ENCODE measurements at places on chromosomes 6 and 20.

DNA sequence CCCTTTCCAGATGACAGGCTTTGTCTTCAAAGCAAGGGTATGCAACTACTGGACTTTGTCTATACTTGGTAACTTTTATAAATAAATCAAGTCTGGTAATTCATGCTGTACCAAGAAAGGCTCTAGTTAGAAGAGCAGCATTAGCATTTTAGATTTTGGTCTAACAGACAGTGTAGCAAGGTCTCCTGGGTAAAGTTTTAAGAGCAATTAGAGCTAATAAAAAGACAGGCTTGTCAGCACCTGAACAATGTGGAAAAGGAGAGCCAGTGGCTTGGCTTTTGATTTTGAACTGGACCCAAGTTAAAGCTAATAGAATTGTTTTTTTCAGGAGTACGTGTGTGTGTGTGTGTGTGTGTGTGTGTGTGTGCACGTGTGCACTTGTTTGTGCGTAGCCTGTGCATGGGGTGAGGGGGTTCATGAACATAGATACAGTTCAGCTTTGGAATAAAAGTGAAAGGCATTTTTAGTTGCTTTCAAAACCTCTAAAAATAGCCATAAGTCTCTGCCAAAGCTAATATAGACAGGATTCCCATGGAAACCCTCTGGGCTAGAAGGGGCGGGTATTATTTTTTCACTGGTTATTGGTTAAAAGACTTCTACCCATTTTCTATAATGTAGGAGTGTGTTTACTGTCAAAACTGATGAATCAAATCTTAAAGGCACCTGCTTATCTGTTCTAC is 138.4 kb downstream of the KCNQ5 start:
- no peak for DNase-seq

DNA sequence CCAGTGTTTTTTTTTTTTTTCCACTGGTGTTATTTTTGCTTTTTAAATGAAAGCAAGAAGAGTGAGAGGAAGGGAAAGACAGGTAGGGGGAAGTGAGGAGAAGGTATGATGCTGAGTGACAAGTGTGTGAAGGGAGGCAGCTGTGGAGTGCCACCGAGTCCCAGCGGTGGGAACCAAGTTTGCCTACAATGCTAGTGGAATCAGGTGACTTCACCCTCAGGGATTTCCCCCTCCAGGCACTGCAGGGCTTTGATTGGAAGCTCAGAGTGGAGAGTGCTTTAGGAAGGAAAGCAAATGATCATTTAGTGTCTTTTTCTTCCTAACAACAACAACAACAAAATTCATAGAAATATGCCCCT is 120.5 kb upstream of the ENPP5 start:
- no peak for DNase-seq

- DNase-seq = no peak
Observed at GRCh38 chr6:136252441-136252840, 2.3 kb upstream of the MTFR2 start.

- peak; percentile 36 for DNase-seq
Observed at GRCh38 chr20:11372876-11373790, 544.6 kb upstream of the BTBD3 start.

DNA sequence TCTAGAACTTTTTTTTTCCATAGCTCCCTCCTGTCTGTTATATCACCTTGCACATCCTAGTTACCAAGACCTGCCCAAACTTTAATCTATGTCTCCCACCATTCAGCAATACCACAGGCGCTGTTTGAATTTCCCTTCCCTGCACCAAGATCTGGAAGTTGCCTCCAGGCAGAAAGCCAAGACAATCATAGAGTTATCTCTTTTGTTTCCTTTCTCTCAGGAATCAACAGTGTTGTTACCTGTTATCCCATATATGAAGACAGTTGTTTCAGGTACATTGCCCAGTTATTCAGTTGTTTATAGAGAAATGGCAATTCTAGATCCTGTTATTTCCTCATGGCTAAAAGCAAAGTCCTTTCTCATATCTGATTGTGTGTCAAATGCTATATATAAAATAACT is 63.2 kb downstream of the PDSS2 start:
- no peak for DNase-seq

DNA sequence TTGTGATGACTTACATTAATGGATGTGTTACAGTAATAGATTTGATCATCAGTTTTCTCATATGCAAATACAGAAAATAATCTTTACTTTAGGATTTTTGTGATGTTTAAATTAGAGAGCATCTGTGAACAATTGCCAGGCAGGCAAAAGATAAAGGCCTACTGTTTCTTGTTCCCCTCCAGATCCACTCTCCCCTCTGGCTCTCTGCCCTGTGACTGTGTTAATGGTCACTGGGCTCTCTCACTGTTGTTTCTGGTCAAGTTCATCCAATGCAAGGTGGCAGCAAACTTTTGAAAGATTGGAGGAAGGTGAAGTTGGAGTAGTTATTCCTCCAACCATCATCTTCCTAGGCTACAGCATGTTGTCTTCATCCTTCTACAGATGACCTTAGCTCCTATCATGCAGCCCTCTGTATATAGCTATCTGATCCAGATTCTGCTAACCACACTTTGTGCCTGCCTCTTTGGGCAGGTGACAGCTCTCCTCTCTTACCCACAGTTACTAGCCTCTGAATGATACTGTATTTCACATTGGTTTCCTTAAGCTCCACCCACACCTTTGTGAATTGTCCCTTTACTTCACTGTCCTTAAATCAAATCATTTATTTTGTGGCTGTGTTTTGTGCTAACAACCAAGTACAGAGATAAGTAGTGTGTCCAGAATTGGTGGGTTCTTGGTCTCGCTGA is 48.9 kb upstream of the ARG1 start:
- no peak for DNase-seq

DNA sequence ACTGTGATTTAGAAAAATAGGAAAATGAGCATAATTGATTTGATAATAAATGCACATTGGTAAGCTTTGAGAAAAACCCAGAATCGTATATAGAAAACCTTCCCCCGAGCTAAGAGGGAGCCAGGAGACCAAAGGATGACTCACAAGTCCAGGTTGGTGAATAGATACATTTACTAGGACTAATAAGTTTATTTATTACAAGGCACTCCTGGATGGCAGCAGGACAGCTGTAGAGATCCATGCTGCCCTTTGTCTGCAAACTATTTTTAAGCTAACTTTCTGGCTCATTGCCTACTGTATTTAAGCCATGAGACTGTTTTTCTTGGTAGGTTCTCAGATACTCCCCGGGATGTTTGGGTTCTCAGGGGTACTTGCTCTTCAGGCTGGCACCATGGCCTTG is 13.4 kb downstream of the CASP8AP2 start:
- no peak for DNase-seq

GRCh38 chr6:38118791-38119365 is 299.4 kb downstream of the ZFAND3 start:
- DNase-seq = no peak

DNA sequence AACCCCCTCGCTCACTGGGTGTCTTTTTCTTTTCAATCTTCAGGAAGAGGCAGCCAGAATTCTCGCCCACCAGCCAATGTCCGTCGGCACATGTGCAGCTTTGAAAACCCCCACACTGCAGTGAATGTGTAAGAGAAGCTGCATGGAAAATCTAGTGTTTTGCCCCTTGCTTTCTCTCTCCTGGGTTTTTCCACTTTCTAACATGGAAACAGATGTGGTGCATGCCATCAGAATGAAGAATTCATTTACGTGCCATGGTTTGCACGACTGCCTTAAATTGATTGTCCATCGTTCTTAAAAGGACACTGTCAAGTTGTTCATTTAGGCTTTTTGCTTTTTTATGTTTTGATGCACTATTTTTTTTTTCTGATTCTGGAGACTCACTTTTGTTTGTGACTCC is 117.1 kb upstream of the RAB32 start:
- no peak for DNase-seq

DNA sequence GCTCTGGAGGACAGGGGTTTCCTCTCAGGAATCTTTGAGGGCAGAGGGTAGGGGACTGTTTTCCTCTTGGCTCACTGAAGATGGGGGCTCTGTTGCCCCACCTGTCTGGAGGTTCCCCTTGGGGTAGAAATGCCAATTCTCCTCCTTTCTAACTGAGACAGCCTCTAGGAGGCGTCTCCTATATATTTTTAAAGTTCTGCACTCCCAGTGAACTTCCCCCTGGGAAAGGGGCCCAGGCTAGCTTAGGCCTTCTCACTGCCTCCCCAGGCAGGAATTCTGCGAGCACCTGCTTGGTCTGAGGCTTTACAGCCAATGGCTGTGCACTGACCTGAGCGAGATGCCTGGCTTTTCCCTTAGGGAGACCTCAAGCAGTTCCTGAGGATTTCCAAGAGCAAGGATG is 24.8 kb upstream of the SRF start:
- no peak for DNase-seq

- peak; percentile 88 for DNase-seq
Observed at GRCh38 chr6:41536795-41537758, 9.1 kb upstream of the FOXP4 start.

- DNase-seq = no peak
Observed at GRCh38 chr6:56040889-56041301, 165.5 kb upstream of the BMP5 start.

- no peak for DNase-seq
Observed at GRCh38 chr6:115540077-115540869, 520.4 kb downstream of the FRK start.

DNA sequence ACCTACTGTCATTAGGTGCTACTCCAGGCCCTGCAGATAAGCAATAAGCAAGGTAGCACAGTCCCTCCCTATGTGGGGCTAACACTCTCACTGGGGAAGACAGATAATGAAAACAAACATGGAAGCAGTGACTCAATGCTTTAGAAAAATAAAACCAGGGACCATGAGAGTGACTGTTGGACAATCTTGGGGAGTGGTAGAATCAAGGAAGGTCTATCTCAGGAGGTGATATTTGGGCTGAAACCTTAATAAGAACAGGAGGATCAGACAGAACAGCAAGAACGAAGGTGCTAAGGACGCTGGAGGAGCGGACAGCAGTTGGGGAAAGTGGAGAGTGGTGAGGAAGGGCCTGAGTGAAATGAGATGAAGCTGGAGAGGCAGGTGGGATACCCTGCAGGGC is 58.2 kb downstream of the BANF2 start:
- DNase-seq = no peak

DNA sequence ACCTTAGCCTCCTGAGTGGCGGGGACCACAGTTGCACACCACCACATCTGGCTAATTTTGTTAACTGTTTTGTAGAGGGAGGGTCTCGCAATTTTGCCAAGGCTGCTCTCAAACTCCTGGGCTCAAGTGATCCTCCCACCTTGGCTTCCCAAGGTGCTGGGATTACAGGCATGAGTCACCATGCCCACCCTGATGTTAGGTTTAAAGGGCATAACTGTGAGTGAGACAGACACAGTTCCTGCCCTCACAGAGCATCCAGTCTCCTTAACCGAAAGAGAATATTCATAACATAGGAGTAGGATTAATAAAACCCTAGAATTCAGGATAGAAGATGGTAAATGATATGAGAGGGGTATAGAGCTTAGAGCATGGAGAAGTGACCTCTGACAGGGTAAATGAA is 3.1 kb upstream of the SPATA2 start:
- no peak for DNase-seq

- DNase-seq = no peak
Observed at GRCh38 chr6:74654296-74654695, 551.6 kb downstream of the COL12A1 start.

GRCh38 chr20:24998121-24998520 is 5.6 kb upstream of the APMAP start:
- DNase-seq = no peak

DNA sequence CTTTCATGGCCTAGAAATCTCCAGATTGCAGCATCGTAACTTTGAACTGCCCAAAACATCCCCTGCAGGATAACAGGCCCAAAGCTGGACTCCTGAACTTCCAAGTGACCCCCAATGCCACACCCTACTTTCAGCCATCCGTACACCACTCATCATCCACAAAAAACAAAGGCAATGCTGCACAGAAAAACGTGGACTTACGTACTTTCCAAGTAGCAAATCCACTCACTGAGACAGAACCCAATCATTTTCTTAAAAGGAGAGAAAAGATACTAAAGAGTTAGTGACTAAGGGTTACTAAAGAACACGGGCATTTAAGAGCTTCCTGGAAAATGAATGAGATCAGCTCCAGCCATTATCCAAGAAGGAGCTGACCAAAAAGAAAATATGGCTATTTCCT is 211.0 kb downstream of the WDR27 start:
- no peak for DNase-seq

DNA sequence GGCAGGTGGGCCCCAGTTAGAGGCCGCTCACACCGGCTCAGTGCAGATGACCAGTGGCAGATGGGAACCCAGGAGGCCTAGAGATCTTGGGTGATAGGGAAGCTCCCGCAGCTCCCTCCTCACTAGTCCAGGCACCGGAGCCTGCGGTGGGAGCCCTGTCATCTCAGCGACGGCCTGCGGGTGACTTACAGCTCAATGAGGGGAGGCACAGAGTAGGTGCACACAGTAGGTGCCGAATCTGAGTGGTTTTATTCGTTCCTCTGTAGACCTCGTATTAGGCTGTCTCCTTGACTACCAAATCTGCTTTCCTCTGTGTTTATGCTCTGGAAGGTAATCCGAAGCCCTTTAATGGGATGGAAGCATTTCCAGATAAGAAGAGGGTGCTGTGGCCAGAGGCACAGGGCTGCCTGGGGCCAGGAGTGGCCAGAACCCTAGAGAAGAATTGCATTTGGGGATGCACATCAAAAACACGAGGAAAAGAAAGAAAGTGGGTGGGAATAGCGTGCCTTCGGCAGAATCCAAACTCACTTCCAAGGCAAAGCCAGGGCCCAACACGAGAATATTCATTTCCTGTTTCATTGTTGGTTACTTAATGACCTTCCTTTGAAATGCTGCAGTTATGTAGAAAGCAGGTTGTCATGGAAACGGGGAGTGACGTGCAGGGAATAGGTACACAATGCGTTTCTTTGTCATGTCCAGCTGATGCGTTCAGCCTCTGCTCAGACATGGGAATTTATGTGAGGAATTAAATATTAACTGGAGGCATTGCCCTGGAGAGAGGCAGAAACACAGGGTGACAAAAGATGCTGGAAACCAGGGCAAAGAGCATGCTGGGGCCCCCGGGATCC is 24.7 kb downstream of the MYT1 start:
- DNase-seq = peak; percentile 31

DNA sequence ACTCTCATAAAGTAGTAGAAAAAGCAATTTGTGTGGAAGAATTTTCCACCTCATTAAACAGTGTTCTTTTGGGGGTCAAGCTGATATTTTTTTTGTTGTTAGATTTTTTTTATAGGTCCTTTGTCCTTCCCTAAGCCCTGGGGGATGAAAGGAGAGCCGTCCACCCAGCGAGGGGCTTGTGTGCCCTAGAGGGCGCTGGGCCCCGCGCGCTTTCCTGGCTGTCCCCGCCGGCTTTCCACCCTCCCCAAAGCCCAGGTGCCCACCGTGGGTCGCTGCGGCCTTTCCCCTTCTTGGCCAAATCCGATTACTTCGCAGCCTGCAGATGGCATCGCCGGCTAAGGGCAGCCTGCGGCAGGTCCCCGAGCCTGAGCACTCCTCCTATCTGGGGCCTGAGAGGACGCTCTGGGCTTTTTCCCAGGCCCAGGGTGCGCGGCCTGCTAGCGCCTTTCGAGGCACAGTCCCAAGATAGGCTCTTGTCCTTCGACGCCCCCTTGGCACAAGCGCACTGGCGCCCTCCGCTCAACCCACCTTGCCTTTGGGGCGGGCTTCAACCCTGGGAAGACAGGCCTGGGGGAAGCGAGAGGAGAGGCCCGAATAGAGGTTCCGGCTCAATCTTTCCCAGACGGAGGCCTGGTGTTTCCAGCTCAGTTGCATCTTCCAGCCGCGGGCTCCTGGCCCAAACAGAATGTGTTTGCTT is 33.6 kb downstream of the TFAP2A start:
- DNase-seq = no peak
